Kidney glomerular epithelial cell (primary cell): ENCODE measurements at places on chromosomes 4 and X.

GRCh38 chr4:42396752-42397634 is at the start of gene SHISA3:
Gene SHISA3, plus strand, starts transcription at chr4:42397488. Its CDS starts 569 bp downstream, at chr4:42398057.
- DNase-seq, result no peak

GRCh38 chr4:7516096-7516772 is 81.5 kb upstream of the PSAPL1 start:
- no peak for DNase-seq

- no peak for DNase-seq
These were observed 79.7 kb downstream of the PDS5A start for GRCh38 chr4:39898015-39898414.

GRCh38 chr4:102454981-102455685 is 46.0 kb upstream of the NFKB1 start:
- DNase-seq, result no peak

DNA sequence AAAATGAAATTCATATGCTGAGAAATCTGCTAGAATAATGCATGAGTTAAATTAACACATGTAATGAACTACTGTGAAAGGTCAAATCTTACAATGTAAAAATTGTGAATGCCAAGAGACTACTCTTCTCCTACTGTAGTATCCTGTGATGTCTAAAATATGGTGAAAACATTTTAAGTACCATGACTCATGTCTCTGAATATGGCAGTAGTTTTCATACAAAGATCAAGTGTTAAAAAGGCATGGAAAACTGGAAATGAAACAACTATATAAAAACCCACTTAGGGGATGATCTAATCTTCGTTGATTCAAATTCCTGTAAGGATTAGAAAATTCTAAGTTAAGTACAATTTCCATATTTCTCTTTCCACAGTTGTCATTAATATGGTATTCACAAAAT is 221.3 kb downstream of the PPP3CA start:
- DNase-seq, result no peak

DNA sequence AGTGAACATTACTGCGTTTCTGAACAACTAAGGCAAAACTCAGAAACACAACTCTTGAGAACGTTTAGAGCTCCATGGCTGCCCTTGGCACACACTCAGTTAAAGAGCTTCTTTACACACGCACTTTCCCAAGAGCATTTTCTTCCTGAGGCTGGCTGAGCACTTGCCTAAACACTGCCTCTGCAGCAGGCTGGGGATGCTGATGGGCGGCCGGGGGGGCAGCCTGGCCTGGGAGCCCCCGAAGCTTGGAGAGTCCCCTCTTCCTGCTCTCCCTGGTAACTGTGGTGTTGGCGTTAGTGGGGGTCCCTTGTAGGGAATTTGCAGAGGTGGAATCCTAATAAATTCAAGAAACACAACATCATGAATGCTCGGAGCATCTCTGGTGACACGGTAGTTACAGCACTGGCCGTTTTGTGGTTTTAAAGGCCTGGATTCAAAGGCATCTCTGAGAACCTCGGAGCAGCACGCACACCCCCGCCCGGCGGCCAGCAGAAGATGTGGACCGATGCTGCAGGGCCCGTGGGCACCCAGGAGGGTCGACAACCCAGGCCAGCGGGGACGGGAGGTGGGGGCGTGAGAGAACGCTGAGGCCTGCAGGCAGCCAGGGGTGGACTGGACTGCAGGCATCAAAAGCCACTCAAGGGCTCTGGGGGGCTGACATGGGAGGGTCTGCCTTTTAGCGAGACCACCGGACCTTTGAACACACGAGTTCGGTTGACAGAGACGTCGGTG is 45.4 kb downstream of the FGFRL1 start:
- no peak for DNase-seq

DNA sequence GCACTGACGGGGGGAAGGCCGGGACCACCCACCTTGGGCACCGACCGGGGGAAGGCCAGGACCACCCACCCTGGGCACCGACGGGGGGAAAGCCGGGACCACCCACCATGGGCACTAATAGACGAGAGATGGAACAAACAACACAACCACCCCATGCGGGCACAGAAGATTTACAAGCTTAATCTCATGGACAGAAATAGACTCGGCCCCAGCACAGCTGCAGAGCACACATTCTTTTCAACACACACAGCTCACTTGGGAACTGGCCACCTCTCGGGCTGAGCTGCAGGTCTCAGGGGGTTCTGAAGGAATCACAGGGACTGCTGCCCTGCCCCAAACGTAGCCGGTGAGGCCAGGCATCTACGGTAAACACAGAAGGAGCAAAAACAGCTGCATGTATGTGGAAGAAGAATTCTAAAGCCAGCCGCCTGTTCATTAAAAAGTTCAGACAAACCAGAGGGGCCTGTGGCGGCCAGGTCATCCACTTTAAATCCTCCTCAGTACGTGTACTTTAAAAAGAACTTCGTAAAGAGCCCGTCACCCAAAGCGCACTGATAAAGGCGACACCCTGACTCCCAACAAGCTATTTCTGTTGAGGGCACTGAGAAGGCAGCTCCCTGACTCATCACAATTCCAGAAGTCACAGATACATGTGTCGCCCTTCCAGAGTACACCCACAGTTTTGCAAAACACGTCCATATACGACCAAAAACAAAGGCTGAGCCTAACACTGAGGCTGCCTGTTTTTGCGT is 17.7 kb downstream of the PPP2R3B start:
- no peak for DNase-seq

GRCh38 chr4:128859887-128860677 is 50.6 kb downstream of the JADE1 start:
- DNase-seq, result no peak

GRCh38 chr4:173135241-173135847 is 33.3 kb upstream of the GALNT7 start:
- DNase-seq, result peak; percentile 28

- no peak for DNase-seq
These were observed 147.4 kb downstream of the COL25A1 start for GRCh38 chr4:109155084-109155483.

GRCh38 chr4:10226756-10227155 is 110.2 kb upstream of the WDR1 start:
- DNase-seq, result no peak

DNA sequence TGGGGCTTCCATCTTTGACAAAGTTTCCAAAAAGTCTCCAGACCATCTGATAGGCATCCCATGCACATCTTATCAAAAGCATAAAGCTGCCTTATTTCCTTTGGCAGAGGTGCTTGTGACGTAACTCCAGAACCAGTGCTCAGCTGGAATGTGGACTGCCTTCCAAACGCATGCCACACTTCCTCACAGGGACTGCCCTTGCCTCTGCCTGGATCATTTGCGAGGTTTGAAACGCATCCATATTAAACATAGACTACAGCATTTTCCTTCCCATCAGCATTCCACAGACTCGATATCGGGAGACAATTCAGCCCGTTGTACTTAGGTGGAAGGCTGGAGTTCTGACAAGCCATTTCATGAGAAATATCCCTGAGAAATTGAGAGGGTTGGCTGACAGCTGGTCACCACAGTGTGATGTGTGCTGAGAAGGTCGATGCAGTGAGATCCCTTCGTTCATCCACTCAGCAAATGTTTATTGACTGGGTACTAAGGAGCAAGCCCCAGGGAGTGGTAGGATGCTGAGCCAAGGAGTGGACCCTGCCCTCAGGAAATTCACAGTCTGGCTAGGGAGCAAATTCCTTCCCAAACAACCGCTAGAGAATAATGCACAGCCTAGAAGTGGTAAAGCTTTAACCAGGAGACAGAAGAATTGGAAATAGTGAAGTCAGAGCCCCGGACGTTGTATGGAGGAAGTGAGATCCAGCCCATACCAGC is 376.0 kb downstream of the BCOR start:
- peak; percentile 12 for DNase-seq

- DNase-seq, result peak; percentile 54
These were observed 183.7 kb downstream of the SPATA18 start for GRCh38 chr4:52234561-52235440.

GRCh38 chr4:156949373-156949814 is 22.2 kb downstream of the PDGFC start:
- DNase-seq, result peak; percentile 99

DNA sequence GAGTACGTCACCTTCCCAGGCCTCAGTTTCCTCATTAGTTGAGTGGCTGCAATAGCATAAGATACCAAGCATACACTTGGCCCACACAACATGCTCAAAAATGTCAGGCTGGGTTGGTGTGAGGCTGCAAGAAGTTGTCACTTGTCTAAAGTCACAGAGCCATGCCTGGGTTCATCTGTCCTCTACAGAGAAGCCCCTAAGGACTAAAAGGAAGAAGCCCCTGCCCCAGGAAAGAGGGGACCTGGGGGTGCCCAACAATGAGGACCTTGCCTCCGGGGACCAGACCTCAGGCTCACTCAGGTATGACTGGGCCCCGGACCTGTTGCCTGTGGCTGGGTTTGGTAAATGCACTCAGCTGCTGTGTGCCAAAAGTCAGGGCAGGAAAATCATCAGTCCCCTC is 82.7 kb downstream of the CRMP1 start:
- no peak for DNase-seq

DNA sequence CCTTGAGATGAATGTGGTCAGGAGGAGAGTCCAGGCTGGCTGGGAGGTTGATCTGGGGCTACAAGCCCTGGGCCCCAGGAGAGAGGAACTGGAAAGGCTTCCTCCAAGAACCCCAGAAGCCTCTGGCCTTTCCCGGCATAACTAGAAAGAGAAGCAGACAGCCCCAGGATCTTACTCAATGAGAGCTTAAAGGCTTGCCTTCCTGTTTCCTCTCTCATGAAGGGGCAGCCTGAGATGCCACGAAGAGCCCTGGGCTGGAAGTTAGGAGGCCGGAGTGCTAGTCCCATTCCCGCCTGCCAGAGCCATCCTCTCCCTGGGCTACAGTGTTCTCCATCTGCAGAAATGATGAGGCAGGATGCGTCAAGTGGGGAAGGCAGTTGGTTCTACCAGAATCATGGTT is 20.1 kb upstream of the XPNPEP2 start:
- DNase-seq, result no peak
